ENCODE measurements at places on chromosomes 4 and X.

DNA sequence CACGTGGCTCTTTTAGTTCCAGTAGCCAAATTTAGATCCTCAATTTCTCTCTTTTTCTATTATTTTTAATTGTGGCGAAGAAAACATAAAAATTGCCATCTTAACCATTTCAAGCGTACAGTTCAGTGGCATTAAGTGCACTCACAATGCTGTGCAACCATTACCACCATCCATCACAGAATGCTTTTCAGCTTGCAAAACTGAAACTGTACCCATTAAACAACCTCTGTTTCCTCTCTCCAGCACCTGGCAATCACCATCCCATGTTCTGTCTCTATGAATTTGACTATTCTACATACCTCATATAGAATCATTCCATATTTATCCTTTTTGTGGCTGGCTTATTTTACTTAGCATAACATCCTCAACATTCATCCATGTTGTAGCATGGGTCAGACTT is 74.9 kb downstream of the METTL14 start:
- no peak for DNase-seq

GRCh38 chr4:80192252-80192866 is 4.9 kb upstream of the PRDM8 start:
- no peak for DNase-seq

- no peak for DNase-seq
These were observed 570.9 kb downstream of the ADGRL3 start for GRCh38 chr4:61771056-61771455.

DNA sequence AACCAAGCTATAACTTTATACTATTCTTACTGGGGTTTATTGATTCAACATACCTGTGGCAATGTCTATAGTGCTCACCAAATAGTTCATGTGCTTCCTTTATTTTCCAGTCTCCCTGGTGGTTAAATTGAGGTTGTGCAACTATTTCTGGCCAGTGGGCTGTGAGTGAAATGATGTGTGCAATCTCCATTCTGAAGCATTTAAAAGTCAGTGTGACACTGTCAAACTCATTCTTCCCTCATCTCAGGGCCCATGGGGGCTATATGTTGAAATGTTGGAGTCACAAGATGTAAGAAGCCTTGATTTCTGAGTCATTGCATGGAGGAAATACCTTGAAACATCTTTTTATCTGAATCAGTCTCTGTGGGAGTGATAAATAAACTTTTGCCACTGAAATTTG is 414.3 kb upstream of the RPS6KA3 start:
- DNase-seq: no peak

- DNase-seq: no peak
These were observed 25.2 kb upstream of the G3BP2 start for GRCh38 chr4:75698162-75698962.

DNA sequence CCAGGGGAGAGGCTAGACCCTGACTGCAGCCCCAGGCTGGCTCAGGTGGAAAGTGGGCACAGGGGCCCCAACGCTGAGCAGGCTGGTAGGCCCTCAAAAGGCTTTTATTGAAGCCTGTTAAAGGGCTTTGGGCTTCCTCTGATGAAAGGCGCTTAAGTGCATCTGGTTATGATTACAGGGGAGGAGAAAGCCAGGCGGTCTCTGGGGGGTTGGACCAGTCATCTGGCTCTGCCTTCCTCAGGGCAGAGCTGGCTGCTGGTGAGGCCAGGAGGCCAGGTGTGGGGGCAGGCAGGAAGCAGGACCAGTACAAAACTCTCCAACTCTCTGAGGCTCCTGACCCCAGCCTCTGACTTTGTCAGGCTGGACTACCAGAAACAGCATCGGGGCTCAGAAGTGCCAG is 68.8 kb upstream of the BCOR start:
- no peak for DNase-seq
